ENCODE measurements at places on chromosomes 3 and 15.

- no peak for DNase-seq
Observed at GRCh38 chr3:183188895-183189462, 26.4 kb upstream of the LAMP3 start.

DNA sequence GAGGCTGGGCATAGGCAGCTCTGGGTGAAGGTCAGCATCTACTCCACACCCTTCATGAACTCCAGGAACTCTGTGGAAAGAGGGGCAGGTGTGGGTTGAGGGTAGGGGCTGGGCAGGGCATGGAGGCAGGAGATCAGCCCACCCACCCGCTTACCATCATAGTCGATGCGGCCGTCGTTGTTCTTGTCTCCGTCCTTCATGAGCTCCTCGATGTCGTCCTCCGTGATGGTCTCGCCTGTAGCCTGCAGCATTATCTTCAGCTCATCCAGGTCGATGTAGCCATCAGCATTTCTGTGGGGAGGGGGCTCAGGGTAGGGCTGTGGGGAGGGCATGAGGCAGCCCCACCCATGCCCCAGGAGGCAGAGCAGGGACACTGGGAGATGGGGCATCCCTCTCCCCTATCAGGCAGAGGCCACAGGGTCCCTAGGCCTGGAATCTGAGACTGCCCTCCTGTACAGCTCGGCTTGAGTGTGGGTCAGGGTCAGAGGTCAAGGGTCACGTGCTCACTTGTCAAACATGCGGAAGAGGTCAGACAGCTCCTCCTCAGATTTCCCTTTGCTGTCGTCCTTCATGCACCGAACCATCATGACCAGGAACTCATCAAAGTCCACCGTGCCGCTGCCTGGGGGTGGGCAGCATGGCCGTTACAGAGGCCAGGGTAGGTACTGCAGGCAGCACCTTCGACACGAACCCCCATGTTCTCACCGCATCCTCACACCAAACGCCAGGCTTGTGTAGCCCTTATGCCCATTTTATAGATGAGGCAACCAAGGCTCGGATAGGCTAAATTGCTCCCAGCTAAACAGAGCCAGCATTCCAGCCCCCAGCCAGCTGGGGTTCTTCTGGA, 2.4 kb downstream of the TNNC1 start:
- peak; percentile 22 for DNase-seq

- DNase-seq, result no peak
Observed at GRCh38 chr15:58392611-58393161, 39.1 kb upstream of the LIPC start.

DNA sequence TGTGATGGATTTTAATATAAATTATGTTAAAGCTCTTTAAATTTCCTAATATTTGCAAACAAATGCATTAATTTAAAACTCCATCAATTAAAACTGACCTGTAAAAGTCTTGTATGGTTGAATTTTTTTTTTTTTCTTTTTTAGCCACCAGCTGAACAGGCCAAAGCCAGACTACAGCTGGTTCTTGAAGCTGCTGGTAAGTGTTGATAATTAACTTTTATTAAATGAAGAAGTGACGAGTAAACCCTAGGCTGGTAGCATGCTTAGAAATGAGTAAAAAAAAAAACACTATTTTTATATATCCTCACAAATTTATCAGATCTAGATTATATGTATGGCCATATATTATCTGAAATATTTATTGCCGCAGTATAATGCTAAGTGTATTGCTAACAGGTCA, 216.3 kb upstream of the MLF1 start:
- no peak for DNase-seq

DNA sequence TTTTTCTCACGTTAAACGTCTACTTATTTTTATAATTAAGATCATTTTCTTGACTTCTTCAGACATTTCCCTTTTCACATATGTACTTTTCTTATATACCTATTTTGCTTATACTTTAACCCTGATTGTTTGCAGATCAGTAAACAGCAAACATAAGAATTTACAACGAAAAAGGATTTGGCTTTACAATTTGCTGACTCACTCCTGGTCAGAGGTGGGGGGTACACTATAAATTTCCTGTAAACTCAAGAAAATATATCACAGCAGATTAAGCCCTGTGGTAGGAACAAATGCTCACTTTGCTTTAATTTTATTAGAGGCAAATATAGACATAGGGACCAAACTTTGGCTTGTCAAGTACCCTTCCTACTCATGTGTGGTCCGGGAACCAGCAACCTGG, 185.0 kb downstream of the PLCL2 start:
- DNase-seq, result no peak

DNA sequence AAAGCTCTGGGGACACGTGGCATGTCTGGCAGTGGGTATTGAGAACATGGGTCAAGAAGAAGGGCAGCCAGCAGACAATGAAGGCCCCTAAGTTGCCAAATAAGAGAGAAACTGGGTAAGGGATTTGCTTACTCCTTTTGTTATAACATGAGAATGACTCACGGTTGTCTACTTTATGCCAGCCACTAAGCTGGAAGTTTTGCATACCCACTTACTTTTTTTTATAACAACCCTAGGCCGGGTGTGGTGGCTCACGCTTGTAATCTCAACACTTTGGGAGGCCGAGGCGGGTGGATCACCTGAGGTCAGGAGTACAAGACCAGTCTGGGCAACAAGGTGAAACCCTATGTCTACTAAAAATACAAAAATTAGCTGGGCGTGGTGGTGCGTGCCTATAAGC, 50.0 kb downstream of the DRD3 start:
- DNase-seq, result no peak

- no peak for DNase-seq
Observed at GRCh38 chr3:112888381-112889085, 41.9 kb upstream of the CD200R1L start.
